Chondrocyte (in vitro differentiated cells): ENCODE measurements at places on chromosomes 16 and 17. TPM values are rescaled to one million over a fixed set of nuclear protein-coding genes. Genes with fewer than 3 reads are reported as not detected.
A peak's percentile ranks its signal among the peaks of the same experiment; 100 is the strongest.

DNA sequence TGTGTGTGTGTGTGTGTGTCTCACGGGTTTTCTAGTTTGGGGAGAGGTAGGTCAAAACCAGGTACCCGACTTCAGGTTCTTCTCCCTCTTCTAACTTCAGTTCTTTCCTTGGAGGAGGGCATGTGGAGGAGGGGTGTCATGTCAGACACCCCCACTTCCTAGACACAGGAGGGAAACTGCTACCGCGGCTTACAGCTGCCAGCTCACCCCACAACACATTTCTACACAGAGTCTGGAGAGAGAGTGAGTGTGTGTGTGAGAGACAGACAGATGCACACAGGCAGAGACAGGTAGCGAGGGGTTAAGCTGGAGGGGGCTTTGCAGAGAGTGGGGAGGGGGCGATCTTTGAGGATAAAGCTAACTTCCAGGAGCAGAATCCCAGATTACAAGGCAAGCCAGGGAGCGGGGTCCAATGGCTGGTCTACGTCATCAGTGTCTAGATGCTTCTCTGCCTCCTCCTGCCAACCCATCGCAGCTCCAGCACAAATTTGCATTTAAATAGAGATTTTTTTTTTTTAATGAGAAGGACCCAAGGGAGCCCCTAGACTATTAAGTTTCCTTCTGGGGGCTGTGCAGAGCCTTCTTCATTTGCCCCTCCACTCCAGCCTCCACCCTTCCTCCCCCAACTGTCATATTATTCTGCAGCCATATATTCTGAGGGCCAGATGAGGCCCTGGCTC lies 48.9 kb downstream of the MRM1 start:
- no peak for DNase-seq

GRCh38 chr17:48997827-48998586 lies 822 bp downstream of the IGF2BP1 start:
- DNase-seq, result no peak

Gene POLR3K
- total RNA-seq, result 7.3 to 11.3 TPM (median 7.5 TPM) in 3 replicates

Gene C17orf100
- 2.0 to 3.0 TPM (median 2.9 TPM) in 3 replicates for total RNA-seq

GRCh38 chr17:79325709-79326430 lies 251.2 kb downstream of the ENGASE start:
- DNase-seq, result peak; percentile 32

DNA sequence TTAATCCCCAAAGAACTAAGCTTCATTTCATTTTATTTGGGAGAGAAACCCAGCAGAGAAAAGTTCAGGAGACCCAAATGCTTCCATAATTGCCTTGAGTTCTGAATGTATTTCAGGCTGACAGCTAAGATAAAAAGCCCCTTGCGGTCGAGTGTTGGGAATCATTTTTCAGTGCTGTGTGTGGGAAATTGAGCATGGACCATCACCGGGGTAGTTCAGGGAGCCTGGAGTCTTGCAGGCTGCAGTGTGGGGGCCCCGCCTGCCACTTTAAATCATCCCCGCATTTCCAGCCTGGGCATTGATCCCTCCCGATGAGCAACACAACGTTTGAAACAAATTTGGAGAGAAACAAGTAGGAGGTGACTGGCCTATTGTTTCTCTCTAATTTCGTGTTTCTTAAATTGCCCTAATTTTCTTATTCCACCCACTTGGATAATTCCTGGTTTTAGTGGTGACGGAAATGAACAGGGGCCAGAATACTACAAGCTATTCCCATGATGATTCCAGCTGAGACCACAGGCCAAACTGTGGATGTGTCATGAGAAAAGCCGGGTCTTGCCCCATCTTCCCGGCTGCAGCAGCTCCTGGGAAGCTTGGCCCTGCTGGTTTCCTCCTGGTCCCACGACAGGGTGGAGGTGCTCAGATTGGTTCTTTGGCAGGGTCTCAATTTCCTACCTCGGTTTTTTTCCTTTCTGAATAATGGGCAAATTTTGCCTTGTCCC lies 75.1 kb downstream of the FOXL1 start:
- DNase-seq, result no peak

- no peak for DNase-seq
Observed at GRCh38 chr17:66689221-66689620, 145.7 kb upstream of the CACNG5 start.

GRCh38 chr16:67198238-67198734 lies 645 bp upstream of the ELMO3 start:
- no peak for DNase-seq

DNA sequence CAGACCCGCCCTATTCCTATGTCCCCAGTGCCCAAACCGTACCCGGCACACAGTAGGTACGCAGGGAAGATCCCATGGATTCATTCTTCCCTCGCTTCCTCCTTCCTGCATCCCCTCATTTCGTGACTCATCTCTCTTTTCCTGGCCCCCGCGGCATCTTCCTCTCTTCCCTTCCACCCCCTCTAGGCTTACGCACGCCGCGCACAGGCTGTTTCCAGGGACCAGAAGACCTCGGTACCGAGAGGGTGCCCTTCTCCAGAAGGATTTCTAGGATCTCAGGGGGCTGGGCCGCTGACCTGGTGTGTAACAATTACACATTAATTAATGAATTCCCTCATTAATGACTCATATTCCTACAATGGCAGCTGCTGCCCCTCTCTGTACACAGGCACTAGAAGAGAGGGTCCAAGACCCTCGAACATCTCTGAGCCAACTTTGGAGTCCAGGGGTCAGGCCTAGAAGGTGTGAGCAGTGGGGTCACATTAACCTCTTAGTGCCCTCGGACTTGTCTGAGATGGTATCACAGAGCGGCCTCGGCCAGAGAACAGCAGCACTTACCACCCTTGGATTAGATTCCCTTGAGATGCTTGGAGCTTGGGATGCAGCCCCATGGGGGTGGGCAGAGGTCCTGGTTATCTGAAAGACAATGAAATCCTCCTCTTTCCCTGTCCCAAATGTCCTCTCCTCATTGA lies 16.8 kb upstream of the PLLP start:
- peak; percentile 87 for DNase-seq

DNA sequence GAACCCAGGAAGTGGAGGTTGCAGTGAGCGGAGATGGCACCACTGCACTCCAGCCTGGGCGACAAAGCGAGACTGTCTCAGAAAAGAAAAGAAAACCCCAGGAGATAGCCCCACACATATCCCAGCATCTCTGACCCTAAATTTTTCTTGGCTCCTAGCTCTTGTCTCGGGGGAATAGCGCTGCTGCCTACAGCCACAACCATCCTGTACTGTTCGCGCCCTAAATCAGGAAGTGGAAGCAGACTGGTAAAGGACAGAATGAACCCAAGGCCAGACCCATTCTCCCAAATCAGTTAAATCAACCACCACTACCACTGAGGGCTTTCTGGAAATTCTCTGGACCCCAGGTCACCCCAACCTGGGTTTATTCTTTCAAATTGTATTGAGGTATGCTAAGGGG lies 1.7 kb downstream of the CTDNEP1 start:
- no peak for DNase-seq

- no peak for DNase-seq
Observed at GRCh38 chr17:72710834-72711233, 381.7 kb downstream of the SLC39A11 start.

GRCh38 chr17:29549177-29549923 lies 17.5 kb downstream of the ABHD15 start:
- DNase-seq, result no peak
